ENCODE measurements at places on chromosomes 2 and 18.

- no peak for DNase-seq
These were observed 221.8 kb upstream of the RBMS1 start for GRCh38 chr2:160715428-160715827.

DNA sequence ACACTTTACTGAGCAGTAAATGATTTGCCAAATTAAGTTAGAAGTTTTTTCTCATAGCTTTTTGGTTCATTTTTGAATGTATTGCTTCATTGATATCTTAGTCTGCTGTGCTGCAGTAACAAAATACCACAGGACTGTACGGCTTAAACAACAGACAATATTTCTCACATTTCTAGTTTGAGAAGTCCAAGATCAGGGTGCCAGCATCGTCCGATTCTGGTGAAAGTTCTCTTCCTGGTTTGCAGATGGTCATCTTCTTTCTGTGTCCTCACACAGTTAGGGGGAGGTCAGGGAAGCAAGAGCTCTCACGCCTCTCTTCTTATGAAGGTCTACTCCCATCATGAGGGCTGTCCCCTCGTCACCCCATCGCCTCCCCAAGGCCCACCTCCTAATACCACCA, 325.4 kb downstream of the PTPRM start:
- DNase-seq, result no peak

- no peak for DNase-seq
These were observed 233.8 kb downstream of the LDLRAD4 start for GRCh38 chr18:13452388-13452811.

- DNase-seq, result no peak
These were observed 24.4 kb upstream of the ACKR3 start for GRCh38 chr2:236545248-236545658.

GRCh38 chr2:118580107-118580506, 267.3 kb downstream of the EN1 start:
- DNase-seq, result no peak

- DNase-seq, result no peak
These were observed 8.9 kb upstream of the RPRM start for GRCh38 chr2:153487448-153487847.

All from activated CD8-positive, alpha-beta memory T cell treated with anti-CD3 and anti-CD28 coated beads for 1 hour (primary cell).